ENCODE measurements at places on chromosomes 5 and 9.
A peak's percentile ranks its signal among the peaks of the same experiment; 100 is the strongest.

DNA sequence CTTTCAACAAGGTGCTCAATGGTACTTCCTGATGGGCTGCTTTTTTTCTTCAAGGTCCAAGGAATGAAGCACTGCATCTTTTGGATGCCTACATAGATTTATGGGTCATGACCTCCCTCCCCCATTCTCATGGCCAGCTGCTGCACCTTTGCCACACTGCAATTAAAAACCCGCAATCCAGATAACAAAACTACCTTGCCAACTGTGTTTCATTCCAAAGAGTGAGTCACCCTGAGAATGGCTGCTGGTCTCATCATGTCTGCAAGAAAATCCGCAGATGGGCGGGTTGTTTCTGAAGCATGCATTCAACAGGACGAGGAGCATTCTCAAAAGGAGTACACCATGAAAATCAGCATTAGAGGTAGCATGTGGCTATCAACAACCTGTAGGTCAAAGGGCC, 139.8 kb downstream of the ELAVL2 start:
- DNase-seq, result no peak

DNA sequence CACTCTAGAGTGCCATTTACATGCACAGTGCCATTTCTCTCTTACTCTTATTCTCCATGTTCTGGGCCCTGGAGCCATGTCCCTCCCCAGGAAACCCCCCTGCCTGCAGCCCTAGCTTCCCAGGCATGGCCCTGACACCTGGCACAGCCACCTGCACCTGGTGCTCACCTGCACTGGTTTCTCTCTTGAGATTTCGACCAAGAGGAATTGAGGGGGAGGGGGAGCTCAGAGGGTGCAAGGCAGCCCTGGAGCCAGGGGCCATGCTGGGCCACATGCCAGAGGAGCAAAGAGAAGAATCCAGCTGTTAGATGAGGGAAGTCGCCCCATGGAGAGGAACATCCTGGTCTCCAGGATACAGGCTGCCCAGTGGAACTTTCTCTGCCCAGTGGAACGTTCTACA, 65.0 kb upstream of the RAPGEF1 start:
- peak; percentile 3 for DNase-seq

DNA sequence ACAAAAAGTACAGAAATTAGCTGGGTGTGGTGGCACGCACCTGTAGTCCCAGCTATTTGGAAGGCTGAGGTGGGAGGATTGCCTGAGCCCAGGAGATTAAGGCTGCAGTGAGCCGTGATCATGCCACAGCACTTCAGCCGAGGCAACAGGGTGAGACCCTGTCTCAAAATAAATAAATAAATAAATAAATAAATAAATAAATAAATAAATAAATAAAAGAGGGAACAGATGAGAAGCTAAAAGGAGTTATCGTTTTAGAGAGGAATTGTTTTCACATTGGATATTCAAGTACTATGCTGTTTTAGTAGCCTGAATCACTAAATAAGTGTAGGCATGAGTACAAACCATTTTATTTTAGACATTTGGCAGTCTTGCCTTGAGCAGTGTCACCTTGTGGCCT, 151.7 kb downstream of the UNC13B start:
- DNase-seq, result no peak

DNA sequence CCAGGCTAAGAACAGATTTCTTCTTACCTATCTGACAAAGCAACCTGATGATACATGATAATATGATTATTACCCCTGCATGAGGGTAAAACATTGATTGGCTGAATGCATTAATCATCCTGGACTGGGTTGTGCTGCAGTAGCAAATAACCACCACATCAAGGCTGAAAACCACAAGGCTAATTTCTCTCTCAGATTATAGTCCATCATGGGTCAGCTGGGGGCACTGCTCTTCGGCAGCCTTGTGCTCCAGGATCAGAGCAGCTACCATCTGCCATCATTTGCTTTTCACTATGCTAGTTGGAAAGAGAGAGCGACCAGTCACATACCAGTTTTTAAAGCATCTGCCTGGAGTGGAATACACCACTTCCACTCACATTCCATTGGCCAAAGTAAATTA, 383.5 kb downstream of the RASEF start:
- peak; percentile 38 for DNase-seq

DNA sequence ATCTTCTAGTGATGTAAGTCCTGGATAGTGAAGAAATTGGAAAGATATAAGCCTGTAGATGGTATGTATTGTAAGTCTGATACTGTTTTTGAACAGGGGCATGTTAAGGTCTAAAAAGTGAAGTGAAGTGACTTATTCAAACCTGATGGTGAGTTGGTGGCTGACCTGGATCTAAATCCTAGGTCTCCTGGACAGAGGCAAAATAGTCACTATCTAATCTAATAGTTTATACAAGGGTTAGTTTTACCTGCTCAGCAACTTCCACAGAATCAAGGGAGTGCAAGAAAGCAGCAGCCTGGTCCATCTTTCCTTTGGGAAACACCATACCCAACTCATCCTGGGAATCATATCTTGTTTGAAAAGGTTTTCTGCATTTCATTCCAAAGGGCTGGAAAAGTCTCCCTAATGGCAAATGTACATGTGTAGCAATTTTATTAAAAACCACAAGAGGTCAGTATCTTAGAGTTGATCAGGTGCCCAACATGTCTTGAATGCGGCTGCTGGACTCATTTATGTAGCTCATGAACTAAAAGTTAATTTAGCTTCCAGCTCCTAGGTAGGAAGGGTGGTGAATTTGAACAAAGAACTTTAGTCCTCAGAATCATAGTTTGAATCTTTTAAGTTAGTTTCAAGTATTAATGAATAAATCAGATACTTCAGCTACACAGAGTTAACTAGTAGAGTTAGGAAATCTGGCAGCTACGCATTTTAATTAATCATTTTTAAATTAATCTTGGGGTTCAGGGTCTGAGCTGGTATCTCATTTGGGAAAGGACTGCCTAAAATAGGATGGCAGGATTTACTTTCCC, 26.0 kb downstream of the SKP2 start:
- no peak for DNase-seq

GRCh38 chr9:109428854-109429253, 69.3 kb downstream of the PTPN3 start:
- no peak for DNase-seq

DNA sequence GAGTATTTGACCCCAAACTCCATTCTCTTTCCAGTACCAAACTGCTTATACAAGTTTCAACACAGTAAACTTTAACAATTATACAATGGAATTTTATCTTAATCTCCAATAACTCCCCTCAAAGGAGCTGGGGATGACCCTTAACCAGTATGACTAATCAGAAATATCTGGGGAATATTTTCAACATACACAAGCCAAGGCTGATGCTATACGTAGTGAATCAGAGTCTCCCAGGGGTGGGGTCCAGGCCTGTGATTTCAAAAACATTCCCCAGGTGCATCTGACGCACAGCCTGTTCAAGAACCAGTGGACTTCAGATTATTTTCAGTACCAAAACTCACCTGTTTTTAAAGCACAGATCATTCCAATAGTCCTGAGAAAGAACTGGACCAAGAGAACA, 11.8 kb upstream of the SEMA5A start:
- no peak for DNase-seq

GRCh38 chr9:88723751-88724150, 188.8 kb downstream of the NXNL2 start:
- no peak for DNase-seq

- no peak for DNase-seq
Observed at GRCh38 chr9:133592731-133593409, 16.3 kb downstream of the FAM163B start.

GRCh38 chr9:12980085-12980851, 205.4 kb downstream of the LURAP1L start:
- no peak for DNase-seq

GRCh38 chr9:36969216-36969771, 64.8 kb downstream of the PAX5 start:
- no peak for DNase-seq

GRCh38 chr5:16568875-16569580, 47.8 kb downstream of the RETREG1 start:
- no peak for DNase-seq

- DNase-seq, result no peak
Observed at GRCh38 chr9:20316372-20316771, 305.9 kb downstream of the MLLT3 start.

DNA sequence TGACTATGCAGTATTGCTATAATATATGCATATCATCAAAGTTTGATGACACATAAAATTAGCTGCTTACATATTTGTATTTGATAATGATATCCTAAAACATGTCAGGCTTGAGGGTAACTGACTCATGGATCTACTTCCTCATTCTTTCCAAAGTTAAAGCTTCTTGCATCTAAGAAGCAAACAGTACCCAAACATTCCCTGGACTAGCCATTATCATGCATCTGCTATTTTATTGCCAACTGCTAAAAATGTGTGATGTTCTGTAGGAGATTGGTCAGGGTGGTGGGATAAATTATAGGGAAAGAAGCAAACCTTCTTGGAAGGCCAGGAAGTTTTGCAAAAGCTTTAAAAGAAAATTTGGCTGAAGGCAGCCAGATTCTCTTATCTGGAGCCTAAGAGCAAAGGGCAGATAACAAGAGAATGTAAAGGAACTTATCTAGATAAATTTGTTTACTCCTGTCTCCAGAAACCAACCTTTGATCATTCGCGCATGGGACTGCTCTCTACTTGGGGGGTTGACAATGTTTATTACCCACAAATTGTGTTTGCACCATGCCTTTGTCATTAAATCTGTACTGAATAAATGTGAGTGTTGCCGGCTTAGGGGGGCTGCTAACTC, 604.1 kb upstream of the TLE4 start:
- DNase-seq, result no peak

GRCh38 chr5:125370461-125371205, 624.2 kb upstream of the ZNF608 start:
- DNase-seq, result no peak

- DNase-seq, result peak; percentile 75
Observed at GRCh38 chr5:123813937-123814624, 302.1 kb downstream of the CSNK1G3 start.

- DNase-seq, result no peak
Observed at GRCh38 chr5:8213701-8214240, 344.8 kb downstream of the MTRR start.

- peak; percentile 61 for DNase-seq
Observed at GRCh38 chr9:93297659-93298497, 113.9 kb downstream of the WNK2 start.
